ENCODE measurements at places on chromosomes 7 and 10.
A peak's percentile ranks its signal among the peaks of the same experiment; 100 is the strongest.

DNA sequence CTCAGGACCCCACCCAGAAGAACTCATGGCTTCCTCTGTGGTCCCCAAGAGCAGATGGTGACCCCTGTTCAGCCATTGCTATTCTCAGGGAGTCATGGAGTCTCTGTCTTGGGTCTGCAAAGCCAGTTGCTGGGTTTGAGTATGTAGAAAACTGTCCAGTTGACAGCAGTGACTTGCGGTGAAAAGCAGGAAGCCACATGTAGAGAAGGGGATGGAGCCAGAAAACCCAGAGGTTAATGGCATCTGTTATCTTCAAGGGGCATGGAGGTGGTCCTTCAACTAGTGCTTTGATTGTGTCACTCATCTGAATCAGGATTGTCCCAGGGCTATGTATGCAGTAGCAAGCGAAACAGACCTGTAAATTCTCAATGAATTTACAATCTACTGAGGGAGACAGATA, 86.3 kb upstream of the STK17A start:
- DNase-seq = no peak

GRCh38 chr10:114313139-114313538, 74.1 kb downstream of the VWA2 start:
- DNase-seq = no peak

GRCh38 chr10:69209787-69210484, 10.2 kb upstream of the HKDC1 start:
- DNase-seq = no peak

DNA sequence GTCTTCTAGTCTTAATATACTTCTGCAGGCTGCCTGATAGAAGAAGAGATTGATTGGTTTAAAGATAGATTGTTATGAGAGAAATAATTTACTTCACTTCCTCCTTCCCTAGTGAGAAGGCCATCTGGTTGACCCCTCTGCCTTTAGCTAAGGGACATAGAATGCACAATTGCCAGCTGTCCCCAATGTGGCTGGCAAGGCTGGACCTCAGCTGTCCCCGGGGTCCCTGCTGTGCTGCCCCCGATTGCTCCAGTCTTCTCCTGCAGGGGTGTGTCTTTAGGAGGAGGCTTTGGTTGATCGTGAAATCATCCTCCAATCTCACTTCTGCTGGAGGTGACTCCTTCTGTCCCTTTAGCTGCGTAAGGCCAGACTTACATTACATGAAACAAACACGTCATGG, 388.5 kb downstream of the DPP6 start:
- no peak for DNase-seq

DNA sequence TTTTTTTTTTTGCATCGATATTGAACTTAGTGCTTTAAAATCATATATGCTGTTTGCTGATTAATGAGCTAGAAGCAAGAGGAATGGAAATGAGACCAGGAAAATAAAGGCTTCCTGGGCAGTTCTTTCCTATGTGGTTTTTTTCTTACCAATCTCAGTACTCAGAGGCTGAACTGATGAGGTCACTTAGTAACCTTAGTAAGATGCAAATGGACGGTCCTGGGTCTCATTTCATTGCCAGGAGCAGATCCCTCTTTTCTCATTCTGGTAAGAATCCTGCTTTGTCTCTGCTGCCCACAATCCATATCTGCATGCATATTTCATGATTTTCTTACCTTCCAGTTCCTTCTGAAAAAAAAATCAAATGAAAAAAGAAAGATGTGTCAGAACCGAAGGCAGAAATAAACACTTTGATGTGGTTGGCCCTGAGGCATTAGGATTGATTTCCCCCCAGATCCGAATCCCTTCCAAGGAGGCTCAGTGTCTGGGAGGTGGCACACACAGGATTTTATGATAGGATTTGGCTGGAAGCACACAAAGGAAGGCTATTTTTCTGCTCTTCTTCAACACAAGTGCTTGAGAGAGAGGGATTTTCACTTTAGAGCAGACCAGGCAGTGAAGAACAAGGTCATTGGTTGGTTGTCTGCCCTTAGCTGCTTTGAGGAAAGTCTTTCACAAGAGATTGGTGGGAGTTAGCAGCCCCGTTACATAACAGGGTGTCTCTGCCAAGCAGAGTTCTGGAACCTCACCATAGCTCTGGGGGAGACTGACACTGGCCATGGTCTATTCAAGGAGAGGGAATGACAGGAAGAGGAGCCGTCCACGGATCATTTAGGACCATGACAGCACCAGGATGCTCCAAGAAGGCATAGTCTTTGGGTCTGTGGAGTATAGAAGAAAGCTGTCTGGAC, 150.0 kb downstream of the CAMK1D start:
- DNase-seq = no peak

DNA sequence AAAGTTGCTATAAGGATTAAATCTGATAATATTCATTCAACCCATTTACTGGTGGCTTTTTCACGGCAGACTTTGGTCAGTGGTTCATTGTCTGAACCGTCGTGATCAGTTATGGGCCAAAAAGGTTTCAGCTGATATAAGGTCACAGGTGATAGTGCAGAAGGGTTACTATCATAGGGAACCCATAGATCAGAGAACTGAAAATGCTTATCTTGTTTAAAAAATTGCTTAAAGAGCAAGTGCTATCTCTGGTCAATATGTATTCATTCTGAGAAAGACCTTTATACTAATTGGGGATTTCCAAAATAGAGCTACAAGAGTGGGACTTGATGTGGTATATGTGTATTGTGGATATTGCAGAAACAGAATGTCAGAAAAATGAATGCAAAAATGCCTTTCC, 147.8 kb upstream of the SEMA3E start:
- DNase-seq = no peak

GRCh38 chr7:99500637-99501009, 542 bp upstream of the ZNF394 start:
- no peak for DNase-seq

GRCh38 chr7:45863715-45864114, 9.2 kb downstream of the CCDC201 start:
- DNase-seq = no peak

- no peak for DNase-seq
Measured at GRCh38 chr10:98404571-98405359, 10.2 kb downstream of the PYROXD2 start.

DNA sequence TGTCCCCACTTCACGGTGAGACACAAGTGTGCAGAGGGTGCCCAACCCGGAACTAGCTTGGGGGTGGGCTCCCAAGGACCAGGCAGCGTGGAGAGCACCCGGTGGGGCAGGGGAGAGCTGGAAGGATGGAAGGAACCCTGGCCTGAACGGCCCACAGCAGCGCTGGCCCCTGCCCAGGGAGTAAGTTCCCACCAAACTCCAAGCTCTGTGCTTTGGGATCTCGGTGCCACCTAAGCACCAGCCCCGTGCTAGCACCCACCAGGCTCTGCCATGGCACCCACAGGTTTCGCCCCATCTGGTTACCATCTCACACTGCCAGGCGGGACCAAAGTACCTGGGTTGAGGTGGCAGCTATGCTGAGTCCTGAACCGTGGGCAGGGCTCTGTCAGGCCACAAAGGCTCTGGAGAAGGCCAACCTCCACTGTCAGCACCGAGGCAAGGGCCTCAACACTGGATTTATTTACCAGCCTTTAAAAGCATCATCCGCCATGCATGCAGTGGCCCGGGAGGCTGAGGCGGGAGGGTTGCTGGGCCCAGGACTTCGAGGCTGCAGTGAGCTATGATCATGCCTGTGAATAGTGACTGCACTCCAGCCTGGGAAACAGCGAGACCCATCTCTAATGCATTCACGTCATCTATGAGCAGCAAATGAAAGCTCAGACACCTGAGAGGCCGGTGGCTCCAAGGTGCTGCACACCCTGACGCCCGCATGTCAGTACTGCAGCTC, 16.0 kb downstream of the GPER1 start:
- DNase-seq = no peak

DNA sequence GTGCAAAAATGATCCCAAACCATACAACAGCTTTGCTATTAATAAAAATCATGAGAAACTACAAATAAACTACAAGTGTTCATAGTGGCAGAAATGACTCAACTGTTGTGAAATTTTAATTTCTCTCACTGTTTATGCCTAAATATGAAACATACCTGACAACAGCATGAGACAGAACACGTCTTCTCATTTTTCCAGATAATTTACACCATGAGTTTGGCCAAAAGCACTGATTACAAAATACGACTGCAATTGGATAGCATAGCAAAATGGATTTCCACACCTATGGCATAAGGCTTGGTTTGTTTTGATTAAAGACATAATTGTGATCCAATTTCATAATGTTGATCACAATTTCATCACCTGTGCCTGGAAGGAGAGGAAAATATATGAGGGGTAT, 608.6 kb downstream of the GATA3 start:
- no peak for DNase-seq

GRCh38 chr10:60043561-60044241, 137.3 kb upstream of the CCDC6 start:
- no peak for DNase-seq

- no peak for DNase-seq
Measured at GRCh38 chr10:77539147-77539935, 98.3 kb downstream of the KCNMA1 start.

DNA sequence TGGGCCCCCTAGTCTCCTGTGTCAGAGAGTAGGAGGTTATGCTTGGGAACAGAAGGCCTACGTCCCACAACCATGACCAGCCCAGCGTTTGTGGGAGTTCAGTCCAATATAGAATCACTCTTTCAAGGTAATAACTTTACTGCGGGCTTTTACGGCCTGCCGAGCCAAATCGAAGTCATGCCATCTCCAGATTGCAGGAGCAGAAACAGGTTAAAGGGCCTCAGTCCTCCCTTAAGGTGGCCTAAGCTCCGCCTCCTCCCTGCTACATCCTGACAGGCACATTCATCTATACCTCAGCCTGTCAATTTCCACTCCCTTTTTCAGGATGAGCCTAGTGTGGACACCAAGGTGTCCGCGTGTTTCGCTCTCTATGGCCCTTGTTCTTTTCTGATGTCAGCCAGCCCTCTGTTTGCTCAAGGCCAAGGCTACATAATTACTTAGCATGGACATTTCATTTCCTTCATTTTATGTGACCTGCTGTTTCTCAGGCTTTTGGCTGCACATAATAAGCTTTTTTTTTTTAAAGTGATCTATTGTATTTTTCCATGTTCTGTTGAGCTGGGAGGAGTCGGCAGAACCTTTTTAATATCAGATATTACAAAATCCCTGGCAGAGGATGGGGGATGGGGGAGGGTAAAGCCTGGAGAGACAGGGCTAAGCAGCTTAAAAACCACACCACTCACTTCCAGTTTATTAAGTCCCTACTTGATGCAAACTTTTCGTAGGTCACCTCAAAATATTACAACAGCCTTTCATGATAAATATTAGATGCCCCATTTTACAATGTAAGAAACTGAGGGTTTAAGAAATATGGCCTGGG, 84.6 kb downstream of the CACNB2 start:
- no peak for DNase-seq

DNA sequence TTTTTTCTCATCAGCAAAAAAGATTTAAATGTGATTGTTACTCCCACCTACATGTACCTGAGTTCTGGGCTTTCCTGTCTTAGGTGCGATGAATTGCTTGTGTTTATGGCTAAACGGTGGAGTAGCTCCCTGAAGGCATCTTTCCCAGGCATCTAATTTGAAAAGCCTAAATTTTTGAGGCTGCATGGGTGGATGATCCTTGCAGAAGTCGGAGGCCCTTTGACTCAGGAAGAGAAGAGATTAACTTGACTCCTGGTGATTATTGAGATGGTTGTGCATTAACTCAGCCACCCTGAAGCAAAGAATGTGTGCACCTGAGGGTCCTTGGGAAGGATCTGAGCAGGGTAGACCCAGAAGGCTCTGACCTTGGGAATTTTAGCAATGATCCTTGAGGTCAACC, 155.6 kb upstream of the SEMA3C start:
- no peak for DNase-seq

GRCh38 chr7:149529136-149529718, 31.6 kb upstream of the ZNF746 start:
- DNase-seq = peak; percentile 7

DNA sequence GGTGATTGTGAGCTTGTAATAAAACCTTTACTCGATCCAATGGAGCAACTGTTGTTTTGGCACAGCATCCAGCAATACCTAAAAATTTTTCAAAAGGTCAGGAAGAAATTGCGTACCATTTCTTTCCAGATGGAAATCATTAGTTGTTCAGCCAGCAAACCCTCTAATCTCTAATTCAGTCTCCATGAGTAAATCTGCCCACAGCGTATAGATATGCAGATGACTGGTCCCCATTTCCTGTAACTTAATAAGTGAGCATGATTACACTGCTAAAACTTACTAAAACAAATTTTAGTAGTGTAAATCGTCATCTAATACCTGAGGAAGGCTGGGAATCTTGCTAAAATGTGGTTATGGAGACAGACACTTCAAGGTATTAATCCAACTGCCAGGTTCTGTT, 10.6 kb downstream of the SLC25A16 start:
- DNase-seq = no peak

- no peak for DNase-seq
Measured at GRCh38 chr10:38605153-38605661, 511.1 kb downstream of the ZNF37A start.

DNA sequence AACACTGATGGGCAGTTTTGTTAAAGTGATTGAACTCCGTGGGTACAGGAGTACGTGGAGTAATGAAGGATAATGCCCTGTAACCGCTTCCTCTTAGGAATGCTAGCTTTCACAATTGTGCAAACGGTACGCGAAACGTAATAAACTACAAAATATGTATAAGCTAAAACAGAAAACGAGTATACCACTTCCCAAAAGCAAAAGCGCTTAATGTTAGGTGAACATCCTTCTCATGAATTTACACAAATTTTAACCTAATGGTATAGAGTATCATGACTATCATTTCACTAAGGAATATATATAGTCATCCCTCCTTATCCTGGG, 395 bp upstream of the ZNF25 start:
- no peak for DNase-seq

DNA sequence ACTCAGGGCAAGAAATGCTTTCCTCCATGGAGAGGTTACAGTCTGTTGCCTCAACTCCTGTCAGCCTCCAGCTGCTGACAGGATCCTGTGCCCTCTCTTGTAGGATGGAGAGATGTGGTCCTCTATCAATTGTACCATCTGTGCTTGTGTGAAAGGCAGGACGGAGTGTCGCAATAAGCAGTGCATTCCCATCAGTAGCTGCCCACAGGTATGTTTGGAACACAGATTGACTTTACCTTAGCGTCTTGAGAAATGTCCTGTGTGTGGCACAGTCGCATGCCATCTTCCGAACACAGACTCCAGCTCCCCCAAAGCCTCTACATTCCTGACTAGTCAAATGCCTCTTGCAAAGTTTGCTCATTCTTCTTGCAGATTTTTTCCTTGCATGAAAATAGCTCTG, 152.6 kb downstream of the BMPER start:
- no peak for DNase-seq

DNA sequence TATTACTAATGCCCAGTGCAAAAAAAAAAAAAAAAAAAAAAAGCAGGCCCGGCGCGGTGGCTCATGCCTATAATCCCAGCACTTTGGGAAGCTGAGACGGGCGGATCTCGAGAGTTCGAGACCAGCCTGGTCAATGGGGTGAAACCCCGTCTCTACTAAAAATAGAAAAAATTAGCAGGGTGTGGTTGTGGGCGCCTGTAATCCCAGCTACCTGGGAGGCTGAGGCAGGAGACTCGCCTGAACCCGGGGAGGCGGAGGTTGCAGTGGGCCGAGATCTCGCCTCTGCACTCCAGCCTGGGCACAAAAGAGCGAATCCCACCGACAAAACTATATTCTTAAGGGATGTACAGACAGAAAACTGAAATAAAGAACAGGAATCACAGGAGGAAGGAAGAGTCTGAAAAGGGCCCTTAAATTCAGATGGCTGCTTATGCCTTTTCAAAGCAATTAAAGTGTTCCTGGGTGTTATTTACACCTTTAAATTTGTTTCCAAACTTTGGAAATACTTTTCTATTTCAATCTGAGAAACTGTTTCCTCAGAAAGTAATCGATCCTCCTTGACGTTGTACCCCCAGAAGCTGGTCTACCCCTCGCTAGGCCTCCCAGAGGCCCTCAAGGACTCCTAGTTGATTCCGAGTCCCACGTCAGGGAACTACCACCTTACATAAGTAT, 2.0 kb upstream of the KMT2E start:
- DNase-seq = no peak

Measured in dermis blood vessel endothelial cell (primary cell).